Dermis microvascular lymphatic vessel endothelial cell (primary cell): ENCODE measurements at places on chromosomes 16 and 17.

DNA sequence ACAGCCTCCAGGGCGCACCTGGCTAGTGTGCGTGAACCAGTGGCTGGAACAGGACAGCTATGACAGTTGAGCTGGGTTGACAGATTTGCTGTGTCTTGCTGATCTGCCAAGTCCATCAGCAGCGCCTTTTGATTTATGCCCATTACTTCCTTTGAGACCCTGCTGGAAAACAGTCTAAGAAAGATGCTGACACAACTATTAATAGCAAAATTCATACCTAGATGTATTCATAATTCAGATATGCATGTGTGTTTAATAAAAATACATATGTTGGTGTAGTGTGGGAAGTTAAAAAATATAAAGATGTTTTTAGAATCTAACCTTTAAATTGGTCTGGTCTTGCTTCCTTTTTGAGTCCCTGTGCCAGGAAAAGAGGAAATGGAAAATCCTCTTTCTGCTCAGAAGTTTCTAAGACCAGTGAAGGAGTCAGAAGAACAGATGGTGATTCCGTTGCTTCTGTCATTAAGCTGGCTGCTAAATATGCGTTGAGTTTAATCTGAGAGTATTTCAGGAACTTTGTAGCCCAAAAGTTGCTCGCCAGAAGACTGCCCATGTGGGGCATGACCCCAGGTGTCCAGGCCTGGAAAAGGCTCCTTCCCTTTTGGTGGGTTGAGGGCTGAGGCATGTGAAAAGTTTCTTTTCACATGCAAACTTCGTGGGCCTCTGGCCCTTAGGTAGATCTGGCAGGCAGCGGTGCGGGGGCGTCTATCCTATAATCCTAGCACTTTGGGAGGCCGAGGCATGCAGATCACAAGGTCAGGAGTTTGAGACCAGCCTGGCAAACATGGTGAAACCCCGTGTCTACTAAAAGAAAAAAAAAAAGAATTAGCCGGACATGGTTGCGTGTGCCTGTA is 40.0 kb upstream of the ENDOV start:
- DNase-seq: no peak

GRCh38 chr17:73028299-73028755 is 64.2 kb downstream of the SLC39A11 start:
- no peak for DNase-seq

GRCh38 chr17:56908001-56908542 is 5.8 kb downstream of the TRIM25 start:
- DNase-seq: no peak

DNA sequence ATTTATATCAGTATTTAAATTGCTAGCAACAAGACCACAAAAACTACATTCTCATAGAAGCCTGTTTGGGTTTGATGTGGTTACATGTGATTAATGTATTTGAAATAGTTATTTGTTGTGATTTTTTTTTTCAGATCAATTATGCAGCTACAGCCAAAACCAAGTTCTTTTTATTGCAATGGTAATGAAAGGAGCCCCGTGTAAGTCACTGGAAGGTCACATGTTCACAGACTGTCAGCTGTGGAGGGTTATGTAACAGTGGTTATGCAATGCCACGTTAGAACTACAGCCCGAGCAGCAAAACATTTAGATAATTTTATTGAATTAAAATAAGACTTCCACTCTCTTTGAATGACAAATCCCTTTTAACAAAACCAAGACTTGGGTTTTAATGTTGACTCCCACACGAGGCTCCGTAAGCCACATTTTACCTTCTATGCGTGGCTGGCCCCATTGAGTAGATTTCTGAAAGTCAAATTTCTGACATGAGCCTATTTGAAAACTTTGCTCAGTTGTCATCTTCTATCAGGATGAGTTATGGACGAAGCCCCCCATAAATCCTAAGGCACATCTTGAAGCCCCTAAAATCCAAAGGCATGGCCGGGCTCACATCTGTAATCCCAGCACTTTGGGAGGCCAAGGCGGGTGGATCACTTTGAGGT is 41.8 kb upstream of the SEC14L1 start:
- no peak for DNase-seq

DNA sequence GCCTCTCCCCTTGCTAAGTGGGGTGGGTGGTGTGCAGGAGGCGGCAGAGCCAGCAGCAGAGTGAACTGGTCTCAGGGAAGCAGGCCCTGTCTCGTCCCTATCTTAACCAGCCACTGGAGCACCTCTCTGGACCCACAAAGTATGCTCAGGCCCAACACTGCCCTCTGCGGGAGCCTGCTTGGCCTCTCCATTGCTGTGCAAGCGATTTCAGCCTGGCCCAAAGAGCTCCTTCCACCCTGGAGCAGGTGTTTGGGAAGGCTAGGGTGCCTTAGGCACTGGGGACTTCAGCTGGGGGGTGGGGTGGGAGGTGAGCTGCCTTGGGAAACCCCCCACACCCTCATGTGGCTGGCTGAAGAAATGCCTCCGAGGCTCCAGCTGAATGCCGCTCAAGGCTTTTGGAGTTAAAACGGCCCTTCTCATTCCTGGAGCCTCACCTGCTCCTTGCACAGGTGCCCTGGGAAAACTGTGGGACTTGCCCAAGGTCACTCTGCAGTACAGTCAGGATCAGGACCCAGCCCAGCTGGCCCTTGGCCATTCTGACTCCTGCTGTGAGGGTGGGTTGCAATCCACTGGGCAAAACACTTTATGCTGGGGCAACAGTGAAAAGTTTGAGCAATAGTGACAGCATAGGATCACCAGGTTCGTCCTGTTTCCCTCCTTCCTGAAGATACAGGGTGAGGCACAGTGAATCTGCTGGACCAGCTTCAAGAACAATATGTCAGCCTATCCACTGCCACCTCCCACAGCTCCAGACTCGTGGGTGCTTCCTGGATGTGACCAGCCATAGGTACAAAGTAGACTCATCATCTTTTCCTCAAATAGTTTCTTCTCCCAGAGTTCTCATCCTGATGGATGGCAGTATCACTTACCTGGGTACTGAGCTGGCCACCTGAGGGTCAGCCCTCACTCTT is 5.9 kb upstream of the UBE2O start:
- DNase-seq: no peak

- no peak for DNase-seq
Observed at GRCh38 chr16:11398851-11399250, 53.6 kb downstream of the RMI2 start.

- DNase-seq: no peak
Observed at GRCh38 chr16:74439685-74440084, 18.4 kb upstream of the CLEC18B start.

DNA sequence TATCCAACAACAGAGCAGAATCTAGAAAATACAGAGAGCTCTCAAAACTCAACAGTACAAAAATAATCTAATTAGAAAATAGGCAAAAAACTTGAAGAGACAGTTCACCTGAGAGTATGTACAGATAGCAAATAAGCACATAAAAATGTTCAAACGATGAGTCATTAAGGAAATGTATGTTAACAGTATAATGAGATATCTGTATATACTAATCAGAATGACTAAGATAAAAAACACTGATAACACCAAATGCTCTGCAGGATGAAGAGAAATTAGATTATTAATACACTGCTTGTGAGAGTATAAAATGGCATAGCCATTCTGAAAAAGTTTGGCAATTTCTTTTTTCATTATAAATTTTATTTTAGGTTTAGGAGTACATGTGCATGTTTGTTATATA is 1307.6 kb upstream of the GOT2 start:
- no peak for DNase-seq
